RPMI8226 (cell line): ENCODE measurements at places on chromosomes 12 and 14.

- DNase-seq = no peak
These were observed 102.2 kb downstream of the GPHN start for GRCh38 chr14:66610154-66610563.

DNA sequence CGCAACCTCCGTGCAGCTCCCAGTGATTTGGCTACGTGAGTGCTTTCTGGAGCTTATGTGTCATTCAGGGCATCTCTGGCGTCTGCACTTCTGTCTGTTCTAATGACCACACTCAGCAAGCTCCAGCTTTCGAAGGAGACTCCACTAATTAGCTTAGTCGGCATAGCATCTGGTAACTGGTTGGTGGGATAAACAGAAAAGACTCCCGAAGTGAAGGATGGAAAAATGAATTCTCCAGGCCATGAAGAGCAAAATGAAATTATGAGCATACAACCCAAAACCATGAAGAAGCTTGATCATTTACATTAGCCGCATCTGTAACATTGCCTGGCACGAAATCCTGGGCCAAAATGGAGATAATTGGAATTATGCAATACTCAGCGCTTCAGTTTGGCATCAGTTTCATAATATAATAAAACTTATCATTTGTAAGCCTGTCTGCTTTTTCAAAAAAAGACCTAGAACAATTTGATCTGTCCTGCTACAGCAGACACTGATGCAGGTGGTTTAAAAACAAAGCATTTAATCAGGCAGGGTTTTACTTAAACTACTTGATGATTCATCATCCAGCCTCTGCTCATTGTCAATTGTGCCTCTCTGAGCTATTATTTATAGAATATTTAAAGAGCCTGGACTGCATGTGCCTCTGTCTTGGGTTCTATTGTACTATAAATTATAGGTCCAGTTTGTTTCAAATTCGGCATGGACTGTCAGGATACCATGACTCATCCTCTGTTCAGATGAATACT, 87.4 kb downstream of the SYT1 start:
- no peak for DNase-seq

DNA sequence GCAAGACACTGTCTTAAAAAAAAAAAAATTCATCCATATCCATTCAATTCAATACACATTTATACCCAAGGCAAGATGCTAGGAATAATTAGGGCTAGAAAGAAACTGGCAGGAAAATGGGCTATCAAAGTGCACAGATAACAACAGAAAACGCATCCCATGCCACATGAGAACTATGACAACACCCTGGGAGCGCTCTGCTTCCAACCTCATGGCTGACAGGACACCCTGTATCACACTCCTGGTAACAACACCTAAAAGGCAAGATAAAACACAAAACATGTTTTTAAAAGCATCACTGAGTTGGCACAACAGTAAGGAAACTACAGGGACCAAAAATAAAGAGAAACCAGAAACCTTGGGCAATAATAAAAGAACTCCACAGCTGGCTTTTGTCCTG, 54.9 kb downstream of the ZFYVE21 start:
- DNase-seq = no peak

GRCh38 chr12:128387811-128388422, 120.9 kb downstream of the TMEM132C start:
- DNase-seq = peak; percentile 54

GRCh38 chr14:75497191-75497590, 25.1 kb upstream of the BATF start:
- DNase-seq = no peak

- DNase-seq = no peak
These were observed 60.1 kb downstream of the SEL1L start for GRCh38 chr14:81473456-81474147.

- no peak for DNase-seq
These were observed 724 bp upstream of the CD27 start for GRCh38 chr12:6444031-6444430.

GRCh38 chr12:90327793-90328743, 619.4 kb upstream of the ATP2B1 start:
- DNase-seq = no peak

DNA sequence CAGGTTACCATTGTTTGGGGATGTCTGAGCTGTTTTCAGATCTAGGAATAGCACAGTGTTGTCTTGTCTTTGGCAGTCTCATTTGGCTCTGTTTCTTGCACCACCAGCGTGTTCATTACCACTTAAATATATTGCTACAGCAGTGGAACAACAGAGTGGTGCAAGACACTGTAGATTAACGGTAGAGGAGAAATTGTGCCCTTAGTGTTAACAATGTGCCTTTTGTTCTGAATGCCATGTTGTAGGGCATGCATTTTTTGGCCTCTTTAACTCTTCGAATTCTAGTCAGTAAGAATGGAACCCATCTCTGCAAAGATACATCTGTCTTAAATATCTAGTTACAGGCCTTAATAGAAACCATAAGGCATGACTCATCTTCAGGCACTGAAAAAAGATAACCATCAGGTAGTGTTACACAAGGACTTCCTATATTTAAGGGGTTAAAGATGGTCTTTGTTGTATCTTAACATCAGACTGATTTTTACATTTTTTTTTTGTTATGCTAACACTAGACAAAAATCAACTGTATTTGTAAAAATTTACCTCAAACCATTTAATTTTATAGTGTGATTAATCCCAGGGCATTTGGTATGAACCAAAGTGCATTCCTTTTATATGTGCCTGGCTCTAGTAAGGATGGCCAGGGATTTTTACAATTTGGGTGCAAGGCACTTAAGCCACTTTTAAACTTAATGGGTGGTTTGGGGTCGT, 12.9 kb downstream of the DYRK2 start:
- no peak for DNase-seq

DNA sequence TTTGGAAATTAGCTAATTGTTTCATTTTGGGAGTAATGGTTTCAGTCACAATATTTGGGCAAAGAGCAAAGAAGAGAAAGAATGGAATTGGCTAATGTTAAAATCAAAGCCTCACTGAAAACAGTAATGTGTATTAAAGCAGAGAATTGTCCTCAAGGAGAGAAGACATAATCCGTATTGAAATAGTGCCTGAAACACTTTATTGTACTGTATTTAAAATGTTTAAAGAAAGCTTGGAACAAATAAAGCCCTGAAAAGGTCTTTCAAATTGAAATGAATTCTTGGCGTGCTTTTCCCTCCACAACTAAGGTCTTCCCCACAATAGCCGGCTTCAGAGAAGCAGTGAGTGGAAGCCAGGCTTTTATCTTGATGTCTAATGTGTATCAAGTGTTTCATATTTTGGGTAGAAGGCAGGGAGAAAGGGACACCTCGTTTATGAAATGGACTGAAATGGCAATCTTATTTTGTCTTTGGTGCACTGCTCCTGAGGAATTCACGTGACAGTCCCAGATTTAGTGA, 212.9 kb upstream of the CRY1 start:
- DNase-seq = no peak

- no peak for DNase-seq
These were observed 19.1 kb downstream of the LRTM2 start for GRCh38 chr12:1839464-1839863.

DNA sequence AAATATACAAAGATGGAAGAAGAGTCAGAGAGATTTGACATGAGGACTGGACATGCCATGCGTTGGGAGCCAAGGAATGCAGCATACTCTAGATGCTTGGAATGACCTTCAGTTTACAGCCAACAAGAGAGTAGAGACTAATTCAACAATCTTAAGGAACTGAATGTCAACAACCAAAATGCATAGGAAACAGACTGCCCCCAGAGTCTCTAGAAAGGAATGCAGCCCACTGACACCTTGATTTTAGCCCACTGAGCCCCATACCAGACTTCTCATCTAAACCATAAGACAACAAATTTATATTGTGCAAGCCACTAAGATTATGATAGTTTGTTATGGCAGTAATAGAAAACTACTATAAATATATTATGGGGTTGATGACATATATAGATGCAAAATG, 611.2 kb downstream of the RPS29 start:
- no peak for DNase-seq

- DNase-seq = no peak
These were observed 156.5 kb upstream of the PLEKHG7 start for GRCh38 chr12:92546259-92546634.

- DNase-seq = no peak
These were observed 248.5 kb upstream of the PDE3A start for GRCh38 chr12:20119596-20120402.

GRCh38 chr14:57979376-57980048, 113.6 kb upstream of the SLC35F4 start:
- DNase-seq = no peak

DNA sequence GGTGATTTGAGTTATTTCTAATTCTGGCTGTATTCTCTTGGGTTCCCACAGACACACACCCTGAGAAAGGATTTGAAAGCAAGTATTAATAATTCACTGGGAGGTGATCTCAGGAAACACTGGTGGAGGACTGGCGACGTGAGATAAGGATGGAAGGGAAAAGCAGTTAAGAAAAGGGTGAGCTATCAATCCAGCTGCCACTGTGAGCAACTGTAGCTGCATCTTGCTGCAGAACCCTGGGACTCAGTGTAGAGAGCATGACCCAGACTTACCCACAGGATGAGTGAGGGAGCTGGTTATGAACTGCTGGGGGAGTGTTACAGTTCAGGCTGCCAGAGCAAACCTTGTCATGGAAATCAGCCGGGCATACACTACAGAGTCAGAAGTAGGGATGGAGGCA, 71.9 kb downstream of the RESF1 start:
- DNase-seq = no peak

GRCh38 chr12:68336889-68337303, 4.7 kb upstream of the MDM1 start:
- no peak for DNase-seq

DNA sequence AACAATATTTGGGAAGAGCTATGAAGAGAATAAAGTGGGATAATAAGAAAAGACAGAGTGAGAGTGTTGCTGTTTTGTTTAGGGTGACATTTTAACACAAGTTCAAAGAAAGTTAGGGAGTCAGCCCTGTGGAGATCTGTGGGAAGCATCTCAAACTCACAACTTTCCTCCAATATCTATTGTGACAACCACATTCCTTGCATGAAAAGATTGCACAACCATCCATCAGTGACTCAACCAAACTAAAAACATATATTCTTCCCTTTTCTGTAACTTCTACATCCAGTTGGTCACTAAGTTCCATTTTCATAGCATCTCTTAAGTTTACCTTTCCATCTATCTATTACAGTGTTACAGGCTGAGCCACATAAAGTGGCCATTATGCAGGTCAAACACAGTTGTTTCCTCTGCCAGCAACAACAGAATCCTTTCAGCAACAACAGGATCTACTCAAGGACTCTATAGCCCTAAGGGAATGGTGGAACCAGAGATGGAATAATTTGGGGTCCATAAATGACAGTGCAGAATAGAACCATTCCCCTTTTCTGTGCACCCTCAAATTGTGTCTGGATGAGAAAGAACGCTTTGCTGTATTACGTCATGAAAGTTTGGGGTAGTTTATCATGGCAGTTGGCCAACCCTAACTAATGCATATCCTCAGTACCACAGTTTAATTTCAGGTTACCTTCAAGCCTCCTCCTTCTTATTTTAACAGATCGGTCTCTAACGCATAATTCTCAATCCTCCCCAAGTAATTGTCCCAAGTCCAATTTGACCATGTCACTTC, 118.8 kb downstream of the ST8SIA1 start:
- no peak for DNase-seq

DNA sequence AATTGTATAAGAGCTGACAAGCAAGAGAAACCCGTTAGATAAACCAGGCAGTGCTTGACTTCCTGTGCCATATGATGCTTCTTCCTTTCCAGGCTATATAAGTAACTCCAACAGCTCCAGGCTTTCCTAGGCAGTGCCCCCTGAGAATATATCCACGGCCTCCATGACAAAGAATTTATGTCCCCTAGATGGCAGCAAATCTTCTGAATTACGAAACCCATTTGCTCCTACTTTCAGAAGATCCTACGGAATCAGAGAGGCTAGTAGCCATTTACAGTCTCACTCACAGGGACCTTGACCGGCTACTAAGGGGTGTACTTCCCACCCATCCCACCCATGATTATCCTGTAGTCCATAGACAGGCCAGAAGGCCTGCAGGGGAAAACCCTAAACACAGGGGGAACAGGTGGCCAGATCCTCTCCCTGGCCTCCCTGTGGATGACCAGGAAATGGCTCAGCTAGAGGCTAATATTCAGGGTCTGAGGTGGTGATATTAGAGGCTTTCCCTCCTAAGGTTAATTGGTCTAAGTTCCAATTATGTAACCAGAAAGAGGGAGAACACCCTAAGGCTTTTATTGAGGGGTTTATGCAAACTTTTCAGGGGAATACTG, 77.2 kb upstream of the DCD start:
- DNase-seq = peak; percentile 31

DNA sequence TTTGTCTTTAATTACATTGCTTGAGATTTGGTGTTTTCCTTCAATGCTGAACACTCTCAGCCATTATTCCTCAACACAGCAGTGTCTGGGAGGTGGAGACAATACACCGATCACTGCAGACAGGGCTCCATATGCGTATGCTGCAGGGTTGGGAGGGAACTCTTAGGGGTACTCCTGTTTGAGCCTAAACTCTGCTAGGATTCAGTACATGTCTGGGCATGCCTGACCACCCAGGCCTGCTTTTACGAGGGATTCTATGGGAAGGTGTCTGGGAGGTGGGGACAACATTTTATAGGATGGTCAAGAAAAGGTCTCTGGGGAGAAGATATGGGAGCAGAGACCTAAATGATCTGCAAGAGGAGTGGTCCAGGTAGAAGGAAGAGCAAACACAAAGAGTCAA, 34.3 kb downstream of the DHRS2 start:
- DNase-seq = no peak

DNA sequence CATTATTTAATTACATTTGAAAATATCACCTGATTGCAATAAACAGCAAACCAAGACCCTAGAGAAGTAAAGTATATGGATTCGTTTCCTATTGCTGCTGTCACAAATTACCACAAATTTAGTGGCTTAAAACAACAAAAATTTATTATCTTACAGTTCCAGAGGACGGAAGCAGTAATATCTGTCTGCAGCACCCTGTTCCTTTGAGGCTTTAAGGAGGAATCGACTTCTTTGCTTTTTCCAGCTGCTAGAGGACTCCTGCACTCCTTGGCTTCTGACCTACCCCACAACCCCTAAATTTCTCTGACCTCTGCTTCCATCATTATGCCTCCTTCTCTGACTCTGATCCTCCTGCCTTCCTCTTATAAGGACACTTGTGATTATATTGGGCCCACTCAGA, 23.8 kb upstream of the PPM1A start:
- DNase-seq = no peak

DNA sequence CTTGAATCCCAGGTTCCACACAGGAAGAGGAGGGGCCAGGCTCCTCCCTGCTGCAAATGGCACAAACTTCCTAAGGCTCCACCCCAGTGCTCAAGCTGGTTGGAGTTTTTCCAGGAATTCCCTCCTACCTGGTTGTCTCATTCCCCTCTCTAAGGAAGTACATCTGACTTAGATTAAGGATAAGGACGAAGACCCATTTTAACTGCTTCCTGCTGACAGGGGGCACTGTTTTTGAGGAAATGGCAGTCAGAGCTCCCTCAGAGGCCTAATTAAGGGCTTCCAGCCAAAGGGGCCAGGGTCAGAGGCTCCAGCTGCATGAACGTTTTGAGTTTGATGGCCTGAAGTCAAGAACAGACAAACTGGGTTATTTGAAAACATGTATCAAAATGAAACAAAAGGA, 1084.7 kb downstream of the SLC6A15 start:
- peak; percentile 4 for DNase-seq
